MG63 (cell line): ENCODE measurements at places on chromosomes 7 and 10. TPM values are rescaled to one million over a fixed set of nuclear protein-coding genes. Genes with fewer than 3 reads are reported as not detected.

The TCTN3 gene
- 25.4 and 37.7 TPM in 2 replicates for total RNA-seq

The EXOC6 gene
- 6.8 and 10.8 TPM in 2 replicates for total RNA-seq

DNA sequence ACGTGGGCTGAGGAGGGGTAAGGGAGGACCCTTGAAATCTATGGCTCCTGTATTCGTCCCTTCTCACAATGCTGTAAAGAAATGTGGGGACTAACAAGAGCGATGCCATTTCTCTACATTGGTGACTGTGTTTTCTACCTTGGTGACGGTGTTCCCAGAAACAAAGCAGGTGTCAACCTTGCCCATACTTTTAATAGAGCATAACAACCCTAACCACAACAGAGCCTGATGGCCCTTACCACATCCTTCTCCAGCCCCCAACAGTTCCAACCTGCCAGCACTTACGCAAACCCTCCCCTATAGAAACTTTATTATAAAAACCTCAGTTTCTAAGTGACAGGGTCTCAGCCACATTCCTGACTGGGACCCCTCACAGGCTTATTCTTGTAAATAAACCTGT, 28.2 kb upstream of the ADCYAP1R1 start:
- DNase-seq = no peak

GRCh38 chr7:6385110-6385781, 62.5 kb downstream of the DAGLB start:
- peak; percentile 72 for DNase-seq

GRCh38 chr7:76372984-76373833, 14.4 kb upstream of the YWHAG start:
- peak; percentile 65 for DNase-seq

- DNase-seq = peak; percentile 99
These were observed 147.6 kb downstream of the ARID5B start for GRCh38 chr10:62048919-62049623.

DNA sequence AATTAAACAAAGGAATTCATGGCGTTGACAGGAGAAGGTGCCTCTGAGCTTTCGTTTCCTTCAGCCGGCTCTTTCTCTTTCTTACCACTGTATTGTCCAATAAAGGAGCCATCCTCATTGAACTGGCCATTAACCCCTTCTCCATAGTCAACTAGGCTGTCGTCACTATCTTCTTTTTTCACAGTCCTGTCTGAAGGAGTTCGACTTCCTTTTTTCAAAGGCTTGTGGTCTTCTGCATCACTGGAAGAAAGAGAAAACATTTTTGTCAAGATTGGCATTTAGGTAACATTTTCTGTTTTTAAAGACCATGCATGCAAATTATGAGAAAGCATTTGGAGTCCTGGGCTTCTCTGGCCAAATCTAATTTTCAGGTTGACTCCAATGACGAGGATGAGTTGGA, 19.7 kb upstream of the LAMB4 start:
- no peak for DNase-seq

GRCh38 chr7:135410543-135410942, 99.4 kb downstream of the CNOT4 start:
- no peak for DNase-seq
